Lung (tissue), 17 donors: ENCODE measurements at places on chromosomes 4 and X. TPM values are rescaled to one million over a fixed set of nuclear protein-coding genes. Genes with fewer than 3 reads are reported as not detected.

GRCh38 chr4:90757534-90758060, 630.4 kb downstream of the CCSER1 start:
- H3K4me3 ChIP-seq, result no peak overlapping the region
- peak; percentile 95 for DNase-seq
- H3K4me1 ChIP-seq, result no peaks in the 10 kb centered on the region
- H3K36me3 ChIP-seq, result no peaks in the 10 kb centered on the region
- no peak overlapping the region for H3K27ac ChIP-seq
- no peaks in the 10 kb centered on the region for H3K27me3 ChIP-seq

- no peak overlapping the region for H3K4me3 ChIP-seq
- no peak for DNase-seq
- H3K27me3 ChIP-seq, result peaks cover 24% of the 10 kb centered on the region
- no peaks in the 10 kb centered on the region for H3K4me1 ChIP-seq
- H3K36me3 ChIP-seq, result no peaks in the 10 kb centered on the region
- no peak overlapping the region for H3K27ac ChIP-seq
Observed at GRCh38 chrX:23952984-23953907, 45.4 kb downstream of the CXorf58 start.

GRCh38 chr4:142307857-142308256, 538.2 kb downstream of the INPP4B start:
- H3K36me3 ChIP-seq, result peaks cover 4% of the 10 kb centered on the region
- DNase-seq, result no peak
- H3K4me1 ChIP-seq, result no peaks in the 10 kb centered on the region
- no peak overlapping the region for H3K4me3 ChIP-seq
- no peak overlapping the region for H3K27ac ChIP-seq

- no peak overlapping the region for H3K4me3 ChIP-seq
- no peaks in the 10 kb centered on the region for H3K36me3 ChIP-seq
- no peak for DNase-seq
- H3K27ac ChIP-seq, result no peak overlapping the region
- H3K27me3 ChIP-seq, result no peaks in the 10 kb centered on the region
Observed at GRCh38 chr4:62415256-62415655, 1215.1 kb downstream of the ADGRL3 start.

- peaks cover 4% of the 10 kb centered on the region for H3K4me1 ChIP-seq
- DNase-seq, result peak; percentile 11
- H3K27me3 ChIP-seq, result peaks cover 74% of the 10 kb centered on the region
- no peaks in the 10 kb centered on the region for H3K36me3 ChIP-seq
Observed at GRCh38 chr4:94758700-94759399, 1.1 kb downstream of the BMPR1B start.

MAMLD1 gene
- 2.8 TPM for total RNA-seq

TMEM31 gene
- total RNA-seq, result not detected

ALB gene
- 32.8 TPM for total RNA-seq

PLS3 gene
- total RNA-seq, result 138 TPM

MAGEA1 gene
- not detected for total RNA-seq
